ENCODE measurements at places on chromosomes 5 and 9.

GRCh38 chr9:33645706-33646105 is 121.7 kb downstream of the ANKRD18B start:
- DNase-seq: no peak

- no peak for DNase-seq
Measured at GRCh38 chr5:66628561-66628960, 32.4 kb downstream of the MAST4 start.

GRCh38 chr5:61254969-61255555 is 77.0 kb upstream of the ZSWIM6 start:
- DNase-seq: no peak

DNA sequence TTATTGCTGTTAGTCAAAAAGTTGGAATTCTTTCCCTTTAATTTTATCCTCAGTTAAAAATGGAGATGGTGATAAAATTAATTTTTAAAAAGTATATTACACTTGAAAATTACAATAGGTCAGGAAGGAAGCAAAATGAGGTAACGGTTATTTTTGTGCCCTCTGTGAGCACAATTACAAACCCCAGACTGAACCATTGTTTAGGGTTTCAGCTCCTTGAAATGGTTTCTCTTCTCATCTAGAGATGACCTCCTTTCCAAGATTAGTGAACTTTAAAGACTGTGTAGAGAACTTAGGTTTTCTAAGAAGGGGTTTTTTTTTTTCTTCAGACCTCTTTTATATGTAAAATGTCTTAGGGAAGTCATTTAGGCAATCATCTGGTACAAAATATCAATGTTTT is 126.2 kb upstream of the CHD1 start:
- no peak for DNase-seq

GRCh38 chr5:173330338-173331206 is 2.4 kb upstream of the STC2 start:
- no peak for DNase-seq

- no peak for DNase-seq
Measured at GRCh38 chr5:171412186-171412585, 7.3 kb upstream of the FGF18 start.

DNA sequence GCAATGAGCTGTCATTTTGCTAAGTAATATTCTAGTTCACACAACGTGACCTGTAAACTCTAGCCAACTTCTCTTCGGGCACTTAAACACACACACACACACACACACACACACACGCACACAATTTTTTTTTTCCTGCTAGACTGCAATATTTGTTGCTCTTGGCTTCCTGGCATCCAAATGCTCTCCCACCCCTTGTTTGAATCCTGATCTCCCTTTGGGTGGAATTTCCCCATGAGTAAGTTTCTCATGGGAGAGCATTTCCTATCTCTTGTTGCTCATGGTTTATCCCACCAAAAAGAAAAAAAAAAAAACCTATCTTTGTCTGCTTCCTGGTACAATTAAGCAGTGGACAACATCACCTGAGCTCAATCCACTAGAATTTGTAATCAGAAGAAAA is 54.7 kb upstream of the TSLP start:
- no peak for DNase-seq

- no peak for DNase-seq
Measured at GRCh38 chr9:22512495-22512894, 65.9 kb downstream of the DMRTA1 start.

- no peak for DNase-seq
Measured at GRCh38 chr5:98905857-98906688, 22.7 kb downstream of the CHD1 start.

All from activated CD4-positive, alpha-beta memory T cell treated with anti-CD3 and anti-CD28 coated beads for 36 hours (primary cell).